ENCODE measurements at places on chromosomes 11 and 22. TPM values are rescaled to one million over a fixed set of nuclear protein-coding genes. Genes with fewer than 3 reads are reported as not detected.

GRCh38 chr11:96706761-96707160, 316.9 kb downstream of the JRKL start:
- DNase-seq: no peak

GAL3ST1 gene
- polyA plus RNA-seq: 8.6 TPM

- DNase-seq: no peak
These were observed 16.7 kb downstream of the PDE2A start for GRCh38 chr11:72657411-72658100.

DNA sequence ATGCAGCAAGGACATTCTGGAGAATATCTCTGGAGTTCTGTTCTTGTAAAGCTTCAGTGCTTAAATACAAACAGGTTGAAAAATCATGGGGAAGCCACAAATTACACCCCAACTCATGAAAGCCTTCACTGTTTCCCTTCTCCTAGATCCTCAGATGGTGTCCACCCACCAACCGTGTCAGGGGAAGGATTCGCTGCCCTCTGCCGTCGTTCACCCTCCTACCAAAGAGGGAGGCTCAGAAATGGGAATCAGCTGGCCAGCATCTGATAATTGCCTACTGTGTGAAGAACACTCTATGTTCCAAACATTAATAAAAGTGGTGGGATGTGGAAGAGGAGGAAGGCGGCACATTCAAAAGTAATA, 7.4 kb upstream of the HEPACAM start:
- no peak for DNase-seq

HTR3A gene
- not detected for polyA plus RNA-seq

- no peak for DNase-seq
These were observed 1371.2 kb downstream of the BRD1 start for GRCh38 chr22:48456449-48456848.

DNA sequence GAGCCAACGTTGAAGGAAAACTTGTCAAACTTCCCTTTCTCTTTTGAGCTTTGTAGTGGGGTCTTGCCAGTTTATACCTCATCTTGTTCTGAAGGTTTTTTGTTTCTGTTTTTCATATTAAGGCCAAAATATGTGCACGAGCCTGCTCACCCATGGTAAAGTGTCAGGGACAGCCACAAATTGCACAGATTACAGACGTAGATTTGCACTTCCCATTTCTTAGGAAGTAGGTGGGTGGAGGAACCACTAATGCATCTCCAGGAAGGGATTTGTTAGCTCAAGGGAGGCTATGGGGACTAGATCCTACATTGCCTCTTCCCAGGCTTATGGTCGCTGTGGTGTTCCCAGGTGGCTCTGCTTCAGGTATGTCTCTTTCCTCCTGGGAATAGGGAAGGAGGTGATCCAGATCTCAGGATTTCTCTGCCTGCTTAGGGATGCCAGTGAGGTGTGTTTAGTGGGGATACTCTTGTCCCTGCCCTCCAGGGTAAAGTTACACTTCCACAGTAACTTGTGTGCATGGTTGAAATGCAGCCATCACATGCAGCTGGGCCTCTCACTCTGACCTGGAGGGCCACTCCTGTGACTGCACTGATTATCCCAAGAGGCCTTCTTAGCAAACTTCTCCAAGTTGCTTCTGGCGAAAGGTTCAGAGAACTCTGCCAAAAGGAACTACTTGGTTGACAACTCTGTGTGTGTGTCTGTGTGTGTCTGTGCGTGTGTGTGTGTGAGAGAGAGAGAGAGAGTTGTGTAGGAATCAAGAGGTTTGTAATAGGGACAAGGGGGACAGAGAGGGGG, 9.8 kb downstream of the PPFIBP2 start:
- no peak for DNase-seq

GRCh38 chr11:134332189-134332631, 422 bp downstream of the GLB1L2 start:
- no peak for DNase-seq

AP1B1 gene
- 25.3 TPM for polyA plus RNA-seq

DNA sequence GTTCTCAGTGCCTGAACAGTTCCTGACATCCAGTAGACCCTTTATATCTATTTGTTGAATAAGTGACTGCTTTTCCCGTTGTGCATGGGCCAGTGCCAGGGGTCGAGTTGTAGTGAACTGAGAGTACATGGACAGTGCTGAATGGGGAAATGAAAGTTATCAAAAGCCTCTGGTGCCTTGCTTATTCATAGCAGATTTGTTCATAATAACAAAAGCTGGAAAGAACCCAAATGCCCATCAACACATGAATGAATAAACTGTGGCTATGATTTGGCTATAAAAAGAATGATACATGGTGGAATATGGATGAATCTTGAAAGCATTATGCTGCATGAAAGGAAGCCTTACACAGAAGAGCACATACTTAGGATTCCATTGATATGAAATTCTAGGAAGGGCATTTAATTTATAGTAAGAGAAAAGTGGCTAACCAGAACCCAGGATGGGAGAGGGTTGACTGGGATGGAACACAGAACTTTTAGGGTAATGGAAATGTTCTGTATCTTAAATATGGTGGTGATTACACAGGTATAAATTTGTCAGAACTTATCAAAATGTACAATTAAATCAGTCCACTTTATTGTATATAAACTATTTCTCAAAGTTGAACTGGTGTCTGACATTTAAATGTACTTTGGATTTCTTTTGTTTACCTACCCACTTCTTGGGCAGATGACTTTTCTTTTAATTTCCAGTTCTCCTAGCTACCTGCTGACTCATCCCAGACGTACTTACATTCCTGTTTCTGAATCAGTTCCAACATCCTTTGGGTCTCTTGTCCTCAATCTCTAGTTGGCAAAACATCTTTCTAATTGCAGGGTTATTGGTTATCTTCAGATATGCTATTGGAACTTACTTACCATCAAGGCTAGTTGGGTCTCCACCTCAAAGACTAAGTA, 42.8 kb downstream of the PACS1 start:
- DNase-seq: no peak

P2RY6 gene
- polyA plus RNA-seq: 1.1 TPM

DNA sequence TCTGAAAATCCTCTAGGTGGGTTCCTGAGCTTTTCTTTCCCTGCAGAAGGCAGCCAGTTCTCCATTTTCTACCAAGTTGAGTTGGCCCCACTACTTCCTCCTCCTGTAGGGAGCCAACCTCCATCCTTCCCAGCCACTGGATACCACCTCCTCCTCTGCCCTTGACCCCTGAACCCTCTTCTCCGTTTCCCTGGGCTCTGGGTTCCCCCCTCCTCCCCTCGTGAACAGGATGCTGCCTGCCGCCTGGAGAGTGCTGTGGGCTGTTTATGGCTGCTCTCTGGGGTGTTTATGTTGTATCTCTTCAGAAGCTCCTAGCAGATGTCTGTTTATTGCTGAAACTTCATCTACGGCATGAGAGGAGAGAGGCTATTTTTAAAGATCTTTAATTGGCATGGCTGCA, 8.6 kb downstream of the MICAL2 start:
- no peak for DNase-seq

OR4A16 gene
- not detected for polyA plus RNA-seq

OR6A2 gene
- not detected for polyA plus RNA-seq

CECR2 gene
- polyA plus RNA-seq: 13.8 TPM

GRCh38 chr11:2892967-2893528, 7.5 kb upstream of the CDKN1C start:
- no peak for DNase-seq

DNA sequence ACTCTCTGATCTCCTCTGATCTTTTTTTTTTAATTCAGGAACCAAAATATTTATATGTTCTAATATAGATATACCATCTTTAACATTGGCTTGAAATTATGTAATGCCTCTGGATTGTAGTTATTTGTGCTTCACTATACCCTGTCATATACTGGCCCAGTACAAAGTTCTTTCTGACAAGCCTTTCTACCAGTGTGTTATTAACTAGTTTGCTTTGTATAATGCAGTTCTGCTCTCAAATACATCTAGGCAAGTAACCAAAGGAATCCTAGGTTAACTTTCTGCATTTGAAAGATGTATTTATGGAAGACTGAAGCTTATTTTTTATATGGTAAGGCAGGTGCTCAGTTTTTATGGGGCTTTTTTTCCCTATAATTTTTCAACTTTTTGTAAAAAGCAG, 36.1 kb downstream of the ARHGEF12 start:
- DNase-seq: no peak

GRK2 gene
- 48.5 TPM for polyA plus RNA-seq

MUC5AC gene
- polyA plus RNA-seq: not detected
